Endothelial cell (in vitro differentiated cells): ENCODE measurements at places on chromosomes 7 and 10.

- H3K27ac ChIP-seq: no peak overlapping the region
- no peaks in the 10 kb centered on the region for H3K4me1 ChIP-seq
- no peak for DNase-seq
- H3K36me3 ChIP-seq: peaks cover 3% of the 10 kb centered on the region
- H3K4me3 ChIP-seq: no peak overlapping the region
Measured at GRCh38 chr10:17537281-17537680, 79.9 kb downstream of the HACD1 start.

DNA sequence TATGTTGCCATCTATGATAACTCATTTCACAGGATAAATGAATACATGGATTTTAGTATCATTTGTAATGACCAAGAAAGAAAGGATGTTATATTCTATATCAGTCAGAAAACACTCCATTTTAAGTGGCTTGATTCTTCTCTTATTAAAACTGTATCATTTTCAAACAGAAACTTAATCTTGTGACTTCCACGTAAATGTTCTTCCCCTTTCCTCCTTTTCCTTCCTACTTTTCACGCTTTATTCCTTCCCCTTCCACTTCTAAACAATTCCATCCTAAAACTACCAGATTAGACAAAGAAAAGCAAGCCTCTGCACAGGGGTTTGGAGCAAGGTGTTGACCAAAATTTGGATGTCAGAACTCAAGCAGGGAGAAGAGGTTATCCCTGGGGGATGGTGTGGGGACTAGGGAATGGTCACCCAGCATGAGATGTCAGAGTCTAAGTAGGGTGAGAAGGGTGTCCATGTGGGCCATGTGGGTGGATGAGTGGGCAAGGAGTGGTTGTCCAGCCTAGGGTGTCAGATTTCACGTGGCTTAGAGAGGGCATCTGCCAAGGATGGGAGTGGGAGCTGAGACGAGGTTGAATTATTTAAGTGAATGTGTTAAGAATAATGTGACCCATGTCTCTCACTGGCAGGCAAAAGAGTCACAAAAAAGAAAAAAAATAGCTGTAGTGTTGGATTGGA lies 5.0 kb upstream of the GSAP start:
- peaks cover 7% of the 10 kb centered on the region for H3K36me3 ChIP-seq
- no peak for DNase-seq
- peaks cover 28% of the 10 kb centered on the region for H3K4me1 ChIP-seq
- H3K27ac ChIP-seq: no peak overlapping the region

GRCh38 chr10:63727636-63728035 lies 206.4 kb downstream of the REEP3 start:
- H3K27ac ChIP-seq: no peak overlapping the region
- no peak for DNase-seq
- no peak overlapping the region for H3K4me3 ChIP-seq

GRCh38 chr7:30476459-30477145 lies 2.0 kb downstream of the NOD1 start:
- peaks cover 10% of the 10 kb centered on the region for H3K36me3 ChIP-seq
- H3K27me3 ChIP-seq: peaks cover 8% of the 10 kb centered on the region
- peaks cover 43% of the 10 kb centered on the region for H3K4me1 ChIP-seq
- no peak for DNase-seq
- no peak overlapping the region for H3K27ac ChIP-seq

GRCh38 chr7:12646139-12646538 lies 41.3 kb upstream of the ARL4A start:
- H3K27me3 ChIP-seq: no peaks in the 10 kb centered on the region
- H3K27ac ChIP-seq: no peak overlapping the region
- H3K4me1 ChIP-seq: no peaks in the 10 kb centered on the region
- no peak overlapping the region for H3K4me3 ChIP-seq
- H3K36me3 ChIP-seq: no peaks in the 10 kb centered on the region

DNA sequence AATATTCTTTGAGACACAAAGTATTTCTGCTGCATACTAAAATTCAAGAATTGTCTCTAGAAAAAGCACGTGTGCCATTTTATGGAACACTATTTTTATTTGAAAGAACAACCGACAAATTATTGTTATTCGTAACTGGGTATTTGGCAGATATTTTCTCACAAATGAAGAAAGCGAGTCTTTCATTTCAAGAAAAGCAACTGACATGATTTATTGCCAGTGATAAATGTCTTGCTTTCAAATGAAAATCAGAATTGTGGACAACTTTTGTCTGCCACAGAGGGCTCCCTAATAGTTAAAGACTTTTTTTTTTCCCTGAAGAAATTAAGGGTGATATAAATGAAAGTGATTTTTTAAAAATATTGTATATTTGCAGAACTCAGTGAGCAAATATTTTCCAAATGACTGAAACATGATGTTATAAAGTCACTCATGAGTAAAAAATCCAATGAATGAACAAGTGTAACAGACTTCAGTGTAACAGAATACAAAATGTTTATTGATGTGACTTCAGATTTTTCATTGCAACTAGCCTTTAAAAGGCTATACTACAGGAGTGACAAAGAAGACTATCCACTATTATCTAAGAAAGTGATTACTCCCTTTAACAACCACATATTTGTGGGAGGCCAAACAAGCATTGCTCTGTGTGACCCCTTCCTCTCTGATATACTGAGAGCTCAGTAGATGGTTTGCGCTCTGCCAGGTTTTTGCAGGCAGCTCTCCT lies 49.0 kb upstream of the SEMA3E start:
- H3K4me1 ChIP-seq: peaks cover 7% of the 10 kb centered on the region
- H3K4me3 ChIP-seq: no peak overlapping the region
- no peak overlapping the region for H3K27ac ChIP-seq
- no peaks in the 10 kb centered on the region for H3K36me3 ChIP-seq

- no peak for DNase-seq
- no peaks in the 10 kb centered on the region for H3K36me3 ChIP-seq
- H3K4me1 ChIP-seq: peaks cover 14% of the 10 kb centered on the region
- H3K4me3 ChIP-seq: peak overlapping the region; percentile 96
- H3K27ac ChIP-seq: no peak overlapping the region
Measured at GRCh38 chr7:152760854-152761748, 1.5 kb downstream of the ACTR3B start.

DNA sequence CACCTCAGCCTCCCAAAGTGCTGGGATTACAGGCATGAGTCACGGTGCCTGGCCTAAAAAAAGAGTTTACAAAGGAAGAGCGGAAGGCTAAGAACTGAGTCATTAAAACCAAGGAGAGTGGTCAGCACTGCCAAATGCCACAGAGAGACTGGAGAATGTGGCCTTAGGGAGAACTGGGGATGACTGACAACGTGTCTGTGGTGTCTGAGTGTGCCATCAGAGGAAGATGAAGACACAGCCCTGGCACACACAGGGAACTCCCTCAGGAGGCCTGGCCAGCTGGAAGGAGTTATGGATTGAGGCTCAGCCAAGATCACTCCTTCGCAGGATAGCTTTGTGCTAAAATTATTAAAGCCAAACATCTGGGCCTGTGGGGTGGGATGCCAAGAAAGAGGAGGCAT lies 3.9 kb upstream of the INA start:
- no peak for DNase-seq
- peak overlapping the region; percentile 7 for H3K27ac ChIP-seq
- H3K4me3 ChIP-seq: no peak overlapping the region
- H3K27me3 ChIP-seq: peaks cover 9% of the 10 kb centered on the region
- H3K4me1 ChIP-seq: no peaks in the 10 kb centered on the region

- DNase-seq: no peak
- H3K36me3 ChIP-seq: no peaks in the 10 kb centered on the region
- no peaks in the 10 kb centered on the region for H3K27me3 ChIP-seq
- no peak overlapping the region for H3K27ac ChIP-seq
Measured at GRCh38 chr7:33137103-33137502, 7.7 kb downstream of the BBS9 start.

DNA sequence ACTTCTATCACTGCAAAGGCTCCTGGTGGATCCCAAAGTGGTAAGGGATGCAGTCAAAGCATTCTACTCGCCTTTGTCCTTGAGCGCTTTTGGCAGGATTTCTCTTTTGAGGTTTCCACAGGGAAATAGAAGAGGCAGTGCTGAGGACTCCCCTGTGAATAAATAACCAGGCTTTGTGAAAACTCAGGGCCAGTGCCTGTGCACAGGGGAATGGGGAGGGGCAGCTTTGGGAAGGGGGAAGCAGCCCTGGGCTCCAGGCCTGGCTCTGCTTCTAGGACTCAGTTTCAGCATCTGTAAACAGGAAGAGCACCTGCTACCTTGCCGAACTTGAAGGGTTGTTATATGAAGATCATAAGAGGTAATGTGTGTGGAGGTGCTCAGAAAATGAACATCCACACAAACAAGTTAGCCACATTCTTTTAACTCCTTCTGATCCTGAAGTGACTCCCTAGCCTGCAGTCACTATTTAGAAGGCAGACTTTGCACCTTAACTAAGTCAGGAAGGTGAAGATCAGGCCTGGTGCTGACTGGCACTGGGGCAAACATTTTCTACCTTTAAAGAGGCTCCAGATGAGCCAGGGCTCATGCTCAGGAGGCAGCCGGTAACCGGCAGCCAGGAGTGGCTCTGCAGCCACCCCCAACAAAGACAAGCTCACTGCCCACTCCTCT lies 22.5 kb upstream of the MMP21 start:
- H3K36me3 ChIP-seq: peaks cover 31% of the 10 kb centered on the region
- no peak for DNase-seq
- H3K4me3 ChIP-seq: no peak overlapping the region
- no peak overlapping the region for H3K27ac ChIP-seq
- peaks cover 2% of the 10 kb centered on the region for H3K27me3 ChIP-seq

- no peak for DNase-seq
- H3K27ac ChIP-seq: peak overlapping the region; percentile 54
- no peak overlapping the region for H3K4me3 ChIP-seq
- H3K4me1 ChIP-seq: peaks cover 25% of the 10 kb centered on the region
- no peaks in the 10 kb centered on the region for H3K36me3 ChIP-seq
Measured at GRCh38 chr10:30371954-30372353, 22.9 kb upstream of the MTPAP start.
